ENCODE measurements at places on chromosomes 3 and 15.

GRCh38 chr3:42892169-42892568 is 13.8 kb upstream of the ZNF662 start:
- no peak for DNase-seq

GRCh38 chr3:126033051-126033745 is 50.7 kb downstream of the SLC41A3 start:
- no peak for DNase-seq

DNA sequence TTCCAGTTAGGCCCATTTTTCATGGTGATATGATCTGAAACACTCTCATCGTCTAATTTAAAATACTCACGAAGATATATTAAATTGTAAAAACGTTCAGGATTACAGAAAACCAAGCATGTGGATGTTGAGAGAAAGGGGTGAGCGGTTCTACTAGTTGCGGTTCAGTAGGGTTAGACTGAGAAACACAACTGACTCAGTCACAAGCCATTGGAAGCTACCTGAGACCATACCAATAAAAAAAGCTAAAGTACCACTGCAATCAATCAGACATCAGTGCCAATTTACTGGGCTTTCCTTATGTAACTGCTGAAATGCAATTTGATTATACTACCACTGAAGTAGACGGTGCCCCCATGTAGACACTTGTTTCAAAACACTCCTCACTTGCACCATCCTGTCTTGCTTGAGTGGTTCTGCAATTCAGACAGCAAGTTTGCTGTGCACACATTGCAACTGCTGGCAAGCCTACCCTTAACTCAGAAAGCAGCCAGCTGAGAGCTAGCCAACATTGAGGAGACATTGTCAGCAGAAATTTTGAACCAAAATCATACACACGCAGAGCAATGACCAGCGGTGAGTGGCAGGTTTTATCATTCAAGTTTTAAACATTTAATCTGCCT is 368.7 kb upstream of the ARHGEF26 start:
- no peak for DNase-seq

DNA sequence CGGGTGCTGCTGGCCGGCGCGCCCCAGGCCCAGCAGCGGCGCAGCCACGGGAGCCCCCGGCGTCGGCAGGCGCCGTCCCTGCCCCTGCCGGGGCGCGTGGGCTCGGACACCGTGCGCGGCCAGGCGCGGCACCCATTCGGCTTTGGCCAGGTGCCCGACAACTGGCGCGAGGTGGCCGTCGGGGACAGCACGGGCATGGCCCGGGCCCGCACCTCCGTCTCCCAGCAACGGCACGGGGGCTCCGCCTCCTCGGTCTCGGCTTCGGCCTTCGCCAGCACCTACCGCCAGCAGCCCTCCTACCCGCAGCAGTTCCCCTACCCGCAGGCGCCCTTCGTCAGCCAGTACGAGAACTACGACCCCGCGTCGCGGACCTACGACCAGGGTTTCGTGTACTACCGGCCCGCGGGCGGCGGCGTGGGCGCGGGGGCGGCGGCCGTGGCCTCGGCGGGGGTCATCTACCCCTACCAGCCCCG is 777 bp downstream of the LOXL1 start:
- no peak for DNase-seq

GRCh38 chr3:106144030-106144429 is 275.2 kb upstream of the CBLB start:
- no peak for DNase-seq

Measured in MM.1S (cell line).